ENCODE measurements at places on chromosomes 6 and 20.

DNA sequence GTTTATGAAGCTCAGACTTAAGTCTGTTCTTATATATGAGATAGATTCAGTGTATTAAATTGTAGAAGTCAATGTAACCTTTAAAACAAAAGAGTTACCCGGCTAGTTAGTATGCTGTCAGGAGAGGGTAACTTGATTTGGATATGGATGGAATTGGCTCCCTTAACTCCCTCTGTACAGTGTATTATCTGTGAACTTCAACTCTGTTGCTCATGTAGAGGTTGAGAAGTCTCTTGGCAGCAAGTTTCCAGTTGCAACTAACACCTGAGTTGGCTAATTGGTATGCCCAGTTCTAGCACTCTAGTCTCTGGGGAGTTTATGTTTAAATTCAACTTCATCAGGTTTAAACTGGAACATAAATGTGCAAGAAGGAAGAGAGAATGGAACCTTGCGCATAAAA is 111.0 kb downstream of the NCOA3 start:
- DNase-seq: no peak

DNA sequence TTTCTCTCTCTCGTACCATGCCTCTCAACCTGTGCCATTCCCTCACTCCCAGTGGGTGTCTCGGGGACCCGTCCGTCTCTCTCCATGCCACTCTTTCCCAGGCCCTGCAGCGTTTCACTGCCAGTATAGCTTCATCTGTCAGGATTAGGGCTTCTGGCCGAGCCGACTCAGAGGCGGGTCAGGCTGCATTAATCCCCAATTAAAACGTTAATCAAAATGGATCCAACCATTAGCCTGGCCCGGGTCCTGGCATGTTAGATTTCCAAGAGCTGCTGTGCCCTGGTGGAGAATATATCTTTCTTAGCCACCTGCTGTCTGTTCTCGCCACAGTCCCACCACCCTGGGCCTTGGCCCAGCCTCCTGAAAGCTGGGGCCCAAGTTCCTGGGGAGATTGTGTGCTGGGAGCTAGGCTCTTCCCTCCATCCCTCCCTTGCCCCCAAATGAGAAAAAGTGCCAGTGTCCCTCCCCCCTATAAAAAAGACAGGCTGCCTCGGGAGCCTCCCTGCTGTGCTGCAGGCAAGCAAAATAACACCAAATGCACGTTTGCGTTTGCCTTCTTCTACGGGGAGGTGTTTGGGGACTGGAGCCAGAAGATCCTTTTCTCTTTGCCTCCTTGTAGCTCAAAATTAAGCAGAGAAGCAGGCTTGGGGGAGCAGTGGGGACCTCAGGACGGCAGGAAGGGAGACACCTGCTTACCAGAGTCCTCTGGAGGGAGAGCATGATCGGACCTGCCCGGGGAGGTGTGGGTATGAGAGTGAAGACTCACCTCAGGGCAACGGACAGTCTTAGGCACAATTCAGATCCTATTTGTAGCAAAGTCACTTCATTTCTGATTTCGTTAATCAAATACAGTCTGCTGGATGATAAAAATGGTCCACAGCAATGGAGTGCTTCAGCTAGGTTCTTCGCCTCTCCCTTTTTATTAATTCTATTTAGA is 3.0 kb downstream of the KCNG1 start:
- no peak for DNase-seq

DNA sequence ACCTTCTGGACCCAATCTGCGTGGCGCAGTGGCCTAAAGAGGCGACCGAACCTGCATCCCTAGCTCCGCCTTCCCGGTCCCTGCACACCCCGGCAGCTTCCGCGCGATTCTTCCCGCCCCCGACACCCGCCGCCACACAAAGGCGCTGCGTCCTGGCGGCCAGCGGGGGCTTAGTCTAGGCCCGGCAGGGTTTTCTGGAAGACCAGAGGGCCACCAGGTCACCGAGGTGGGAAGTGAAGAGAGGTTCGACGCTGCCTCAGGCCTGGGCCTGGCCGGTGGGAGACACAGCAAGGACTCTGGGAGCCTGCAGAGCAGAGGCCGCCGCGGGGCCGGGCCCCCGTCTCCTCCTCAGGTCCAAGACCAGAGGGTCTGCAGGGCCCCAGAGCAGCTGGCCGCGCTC is 154.9 kb downstream of the OR2B2 start:
- DNase-seq: peak; percentile 73

DNA sequence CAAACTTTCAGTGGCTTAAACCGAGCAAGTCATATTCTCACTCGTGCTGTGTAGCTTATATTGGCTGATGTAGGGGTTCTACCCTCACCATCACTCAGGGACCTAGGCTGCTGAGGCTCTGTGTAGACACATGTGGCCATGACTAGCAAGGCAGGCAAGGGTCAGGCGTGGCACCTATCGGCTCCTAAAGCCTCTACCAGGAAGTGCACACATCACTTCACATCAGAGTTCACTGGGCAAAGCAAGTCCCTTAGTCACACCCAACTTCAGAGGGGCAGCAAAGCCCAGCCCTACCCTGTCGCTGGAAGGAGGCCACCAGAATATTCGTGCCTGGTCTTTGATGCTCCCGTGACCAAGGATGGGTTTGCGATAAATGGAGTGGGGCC is 42.9 kb downstream of the PPP1R14C start:
- DNase-seq: no peak

DNA sequence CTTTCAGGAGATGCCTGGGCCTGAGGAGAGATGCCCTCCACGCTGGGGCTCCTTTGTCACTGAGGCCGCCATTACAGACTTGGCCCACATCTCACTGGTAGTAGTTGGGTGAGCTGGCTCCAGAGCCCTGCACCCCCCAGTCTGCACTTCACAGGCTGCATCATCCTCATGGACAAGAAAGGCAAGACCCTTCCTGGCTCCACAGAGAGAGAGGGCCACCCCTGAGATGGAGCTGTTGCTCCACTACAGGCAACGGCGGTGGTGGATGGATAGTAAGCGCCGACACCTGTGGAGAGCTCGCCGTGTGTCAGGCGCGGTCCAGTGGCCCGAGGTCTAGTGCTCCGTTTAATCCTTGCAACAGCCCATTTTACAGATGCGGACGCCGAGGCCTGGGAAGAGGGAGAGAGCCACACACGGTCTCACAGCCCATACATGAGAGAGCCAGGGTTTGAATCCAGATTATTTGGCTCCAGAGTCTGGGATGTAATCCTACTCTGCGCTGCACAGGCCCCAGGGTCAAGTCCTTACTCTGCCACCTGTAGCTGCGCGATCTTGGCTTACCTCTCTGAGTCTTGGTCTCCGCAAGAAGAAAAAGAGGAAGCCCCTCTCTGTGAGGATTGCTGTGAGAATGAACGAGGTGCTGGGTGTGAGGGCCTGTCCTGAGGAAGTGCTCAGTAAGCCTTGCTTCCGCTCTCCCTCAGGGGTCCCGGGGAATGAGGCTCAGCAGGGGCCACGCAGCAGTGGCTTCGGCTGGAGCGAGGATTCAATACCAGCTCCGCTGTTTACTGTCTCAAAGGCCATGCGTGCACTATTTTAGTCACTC is 34.5 kb downstream of the SPDEF start:
- no peak for DNase-seq

GRCh38 chr20:43925801-43926200 is 11.1 kb downstream of the TOX2 start:
- no peak for DNase-seq

DNA sequence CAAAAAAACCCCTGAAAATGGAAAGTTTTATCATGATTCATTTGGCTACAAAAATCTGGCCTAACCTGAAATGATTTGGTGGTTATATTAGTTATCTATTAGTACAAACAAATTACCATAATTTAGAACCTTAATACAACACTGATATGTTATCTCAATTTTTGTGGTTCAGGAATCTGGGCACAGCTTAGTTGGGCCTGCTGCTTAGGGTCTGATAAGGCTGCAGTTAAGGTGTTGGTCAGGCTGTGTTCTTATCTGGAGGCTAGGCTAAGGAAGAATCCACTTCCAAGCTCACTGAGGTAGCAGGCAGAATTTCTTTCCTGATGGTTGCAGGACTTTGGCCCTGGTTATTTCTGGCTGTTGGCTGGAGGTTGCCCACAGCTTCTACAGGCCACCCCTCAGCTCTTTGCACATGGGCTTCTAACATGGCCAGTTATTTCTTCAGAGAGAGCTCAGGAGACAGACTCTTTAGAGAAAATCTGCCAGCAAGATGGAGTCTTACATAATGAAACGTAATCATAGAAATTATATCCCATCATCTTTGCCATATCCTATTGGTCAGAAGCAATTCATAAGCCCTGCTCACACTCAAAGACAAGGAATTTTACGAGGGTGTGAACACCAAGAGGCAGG is 11.4 kb downstream of the TRIM38 start:
- no peak for DNase-seq

GRCh38 chr6:10518557-10519407 is 2.4 kb upstream of the GCNT2 start:
- no peak for DNase-seq

GRCh38 chr20:20820785-20821483 is 108.5 kb upstream of the RALGAPA2 start:
- DNase-seq: no peak

DNA sequence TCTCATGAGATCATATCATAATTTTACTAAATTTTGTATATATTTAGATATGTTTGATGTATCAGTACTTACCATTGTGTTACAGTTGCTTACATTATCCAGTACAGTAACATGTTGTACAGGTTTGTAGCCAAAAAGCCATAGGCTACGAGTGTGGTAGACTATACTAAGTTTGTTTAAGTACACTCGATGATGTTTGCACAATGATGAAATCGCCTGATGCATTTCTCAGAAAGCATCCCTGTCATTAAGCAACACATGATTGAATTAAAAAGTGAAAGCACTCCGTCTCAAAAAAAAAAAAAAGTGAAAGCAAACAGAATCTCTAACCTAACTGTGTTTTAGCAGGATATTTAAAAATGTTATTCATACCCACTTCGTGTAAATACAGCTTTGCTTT is 104.9 kb upstream of the TFAP2D start:
- no peak for DNase-seq

- DNase-seq: no peak
These were observed 115.5 kb downstream of the SOD2 start for GRCh38 chr6:159577564-159577963.

Data from GM06990 (cell line).